Naive thymus-derived CD4-positive, alpha-beta T cell (primary cell): ENCODE measurements at places on chromosomes 13 and 19. TPM values are rescaled to one million over a fixed set of nuclear protein-coding genes. Genes with fewer than 3 reads are reported as not detected.

IGFL1 gene
- total RNA-seq: not detected

PPP5C gene
- 107 and 111 TPM in 2 replicates for total RNA-seq

PRSS57 gene
- 2.1 TPM for total RNA-seq

NLRP11 gene
- not detected for total RNA-seq

TMEM190 gene
- total RNA-seq: not detected

RASL11A gene
- 0.44 and 0.94 TPM in 2 replicates for total RNA-seq

DNA sequence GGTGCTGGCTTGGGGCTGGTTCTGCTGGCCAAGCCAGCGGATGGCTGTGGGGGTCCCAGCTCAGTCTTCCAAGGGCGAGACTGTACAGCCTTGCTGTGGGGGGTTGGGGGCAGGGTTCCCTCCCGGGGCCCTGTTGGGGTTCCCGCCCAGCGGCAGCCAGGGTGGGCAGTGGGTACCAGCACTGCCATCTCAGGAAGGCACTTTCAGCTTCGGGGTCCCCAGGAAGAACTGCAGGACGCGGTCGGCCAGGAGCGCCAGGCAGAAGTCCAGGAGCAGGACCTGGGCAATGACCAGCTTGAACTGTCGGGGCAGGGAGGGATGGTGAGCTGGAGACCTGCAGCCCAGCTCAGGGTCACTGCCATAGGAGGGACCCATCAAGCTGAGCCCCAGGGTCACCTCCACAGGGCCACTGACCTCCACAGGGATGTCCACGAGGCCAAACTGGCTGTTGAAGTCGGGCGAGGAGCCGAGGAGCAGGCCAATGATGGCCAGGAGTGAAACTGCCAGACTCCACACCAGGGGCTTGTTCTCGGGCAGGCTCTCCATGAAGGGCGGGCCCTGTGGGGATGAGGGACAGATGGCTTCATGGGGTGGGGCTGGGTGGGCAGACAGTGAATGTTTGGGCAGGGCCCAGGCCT, 1.9 kb upstream of the GMIP start:
- no peak for DNase-seq

GRCh38 chr19:3617463-3617862, 9.1 kb downstream of the CACTIN start:
- peak; percentile 41 for DNase-seq

DNA sequence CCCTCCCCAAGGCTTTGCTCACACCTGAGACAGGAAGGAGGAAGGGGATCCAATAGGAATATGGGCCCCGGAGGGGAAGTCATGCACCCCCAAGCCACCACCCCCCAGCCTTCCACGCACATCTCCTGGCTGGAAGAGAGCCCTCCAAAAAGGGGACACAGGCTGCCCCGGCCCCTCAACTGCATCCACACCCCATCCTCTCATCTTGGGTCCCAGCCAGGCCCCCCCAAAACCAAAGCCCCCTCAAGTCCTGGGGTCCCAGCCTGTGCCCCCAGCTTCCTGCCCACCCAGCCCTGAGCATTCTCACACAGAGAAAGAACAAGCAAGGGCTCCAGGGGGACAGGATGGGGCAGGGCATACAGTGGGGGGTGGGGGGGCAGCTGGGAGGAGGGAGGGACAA, 12.1 kb downstream of the SMIM24 start:
- no peak for DNase-seq

GRCh38 chr19:41456342-41456918, 13.5 kb downstream of the ERICH4 start:
- DNase-seq: no peak

DNA sequence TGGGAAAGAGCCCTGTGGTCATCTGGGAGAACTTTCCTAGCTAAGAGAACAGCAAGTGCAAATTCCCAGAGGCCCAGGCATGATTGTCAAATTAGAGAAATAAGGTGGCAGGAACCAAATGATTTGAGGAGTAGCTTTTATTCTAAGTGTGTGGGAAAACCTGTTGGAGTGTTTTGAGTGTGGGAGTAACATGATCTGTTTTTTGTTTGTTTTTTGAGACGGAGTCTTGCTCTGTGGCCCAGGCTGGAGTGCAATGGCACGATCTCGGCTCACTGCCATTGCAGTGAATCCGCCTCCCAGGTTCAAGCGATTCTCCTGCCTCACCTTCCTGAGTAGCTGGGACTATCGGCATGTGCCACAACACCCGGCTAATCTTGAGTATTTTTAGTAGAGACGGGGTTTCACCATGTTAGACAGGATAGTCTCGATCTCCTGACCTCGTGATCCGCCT, 2.4 kb downstream of the SAE1 start:
- no peak for DNase-seq

GRCh38 chr13:46526100-46526735, 26.8 kb upstream of the LRCH1 start:
- no peak for DNase-seq

- no peak for DNase-seq
These were observed 5.1 kb upstream of the COMP start for GRCh38 chr19:18796239-18796638.

- no peak for DNase-seq
These were observed 44.3 kb downstream of the COLGALT1 start for GRCh38 chr19:17599780-17600179.

GRCh38 chr19:5536337-5536894, 31.3 kb downstream of the TINCR start:
- DNase-seq: no peak

DNA sequence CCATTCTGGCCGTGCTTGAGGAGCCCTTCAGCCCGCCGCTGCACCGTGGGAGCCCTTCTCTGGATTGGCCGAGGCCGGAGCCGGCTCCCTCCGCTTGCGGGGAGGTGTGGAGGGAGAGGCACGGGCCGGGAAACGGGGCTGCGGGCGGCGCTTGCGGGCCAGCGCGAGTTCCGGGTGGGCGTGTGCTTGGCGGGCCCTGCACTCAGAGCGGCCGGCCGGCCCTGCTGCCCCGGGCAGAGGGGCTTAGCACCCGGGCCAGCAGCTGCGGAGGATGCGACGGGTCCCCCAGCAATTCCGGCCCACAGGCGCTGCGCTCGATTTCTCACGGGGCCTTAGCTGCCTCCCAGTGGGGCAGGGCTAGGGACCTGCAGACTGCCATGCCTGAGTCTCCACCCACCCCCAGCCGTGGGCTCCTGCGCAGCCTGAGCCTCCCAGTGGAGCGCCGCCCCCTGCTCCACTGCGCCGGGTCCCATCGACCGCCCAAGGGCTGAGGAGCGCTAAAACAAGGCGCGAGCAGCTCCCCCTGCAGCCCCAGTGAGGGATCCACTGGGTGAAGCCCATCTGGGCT, 76.5 kb downstream of the PCDH20 start:
- DNase-seq: no peak

GRCh38 chr19:46347985-46348384, 1.1 kb downstream of the PPP5C start:
- DNase-seq: no peak

DNA sequence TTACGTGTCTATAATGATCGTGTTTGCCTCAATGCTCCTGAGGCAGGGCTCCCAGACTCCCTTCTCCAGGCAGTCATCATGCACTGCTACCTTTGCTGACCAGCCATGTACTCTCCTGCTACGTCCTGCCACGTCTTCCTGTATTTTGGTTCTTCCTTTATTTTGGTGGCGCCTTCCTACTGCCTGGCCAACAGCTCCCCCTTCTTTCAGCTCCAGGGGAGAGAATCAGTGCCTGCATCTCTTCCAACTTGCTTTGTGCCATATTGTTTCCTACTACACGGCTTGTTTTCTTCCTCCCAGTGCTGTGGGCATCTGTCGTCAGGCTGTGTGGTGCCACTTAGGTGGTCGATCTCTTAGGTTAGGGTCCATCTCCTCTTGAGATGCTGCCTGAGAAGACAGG, 96.2 kb downstream of the FGF9 start:
- DNase-seq: no peak

- no peak for DNase-seq
These were observed 468 bp downstream of the S1PR5 start for GRCh38 chr19:10516671-10517286.

DNA sequence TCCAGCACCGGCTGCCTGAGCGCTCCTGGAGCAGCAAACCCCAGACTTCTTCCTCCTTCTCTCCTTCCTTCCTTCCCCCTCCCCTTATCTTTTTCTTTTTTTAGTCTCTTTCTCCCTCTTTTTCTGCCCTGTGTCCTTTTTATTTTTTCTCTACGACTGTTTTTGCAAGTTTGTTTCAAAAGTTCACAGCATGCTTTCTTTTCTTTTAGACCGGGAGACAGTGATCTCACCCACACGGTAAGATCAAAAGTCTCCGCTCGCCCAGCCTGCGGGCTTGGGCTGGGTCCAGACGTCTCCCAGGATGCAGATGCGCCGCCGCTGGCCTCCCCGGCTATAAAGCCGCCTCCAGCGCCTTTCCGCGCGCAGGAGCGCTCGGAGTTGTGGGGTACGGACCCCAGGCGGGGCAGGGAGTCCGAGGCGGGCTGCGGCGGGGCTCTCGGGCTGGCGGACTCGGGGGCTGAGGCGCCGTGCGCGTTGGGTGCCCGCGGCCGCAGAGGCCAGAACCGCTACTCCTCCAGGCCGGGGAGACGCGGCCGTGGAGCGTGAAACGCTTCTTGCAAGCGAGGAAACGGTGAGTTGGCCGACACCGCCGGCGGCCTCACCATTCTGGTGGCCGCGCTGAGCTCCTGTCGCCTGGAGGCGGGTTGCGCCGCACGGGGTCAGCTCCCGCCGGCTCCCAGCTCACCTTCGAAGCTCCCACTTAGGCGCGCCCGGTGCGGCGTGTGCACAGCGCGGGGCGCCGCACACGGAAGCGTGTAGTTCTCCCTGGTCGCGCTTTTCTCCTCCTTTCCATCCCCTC, 2.0 kb upstream of the TSHZ3 start:
- no peak for DNase-seq

DNA sequence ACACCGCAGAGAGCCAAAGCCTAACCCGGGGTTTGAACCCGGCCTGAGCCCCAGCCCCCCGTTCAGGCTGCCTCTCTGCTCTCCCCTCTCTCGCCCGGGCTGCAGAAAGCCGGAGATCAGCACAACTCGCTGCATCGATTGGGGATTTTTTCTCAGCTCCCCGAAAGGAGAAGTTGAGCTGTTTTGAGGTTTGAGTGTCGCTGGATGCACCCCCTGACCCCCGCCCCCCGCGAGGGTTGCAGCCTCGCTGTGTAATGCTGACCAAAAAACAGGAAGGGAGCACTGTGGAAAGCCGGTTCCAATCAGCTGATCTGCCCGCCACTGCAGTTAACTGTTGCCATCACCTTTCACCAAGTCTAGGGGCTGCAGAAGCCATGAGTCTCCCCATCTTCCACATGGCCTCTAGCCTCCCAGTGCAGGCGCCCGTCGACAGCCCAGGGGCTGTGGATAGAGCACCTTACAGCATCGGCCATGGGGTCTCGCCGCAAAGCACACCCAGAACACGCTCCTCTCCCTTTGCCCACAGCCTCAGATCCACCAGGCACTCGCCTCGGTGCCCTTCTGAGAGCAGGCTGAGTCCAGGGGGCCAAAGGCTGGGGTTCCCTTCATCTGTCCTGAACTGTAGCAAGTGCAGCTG, 34.5 kb downstream of the MYO9B start:
- no peak for DNase-seq

GRCh38 chr13:19959141-19959830, 759 bp downstream of the ZMYM2 start:
- peak; percentile 73 for DNase-seq

DNA sequence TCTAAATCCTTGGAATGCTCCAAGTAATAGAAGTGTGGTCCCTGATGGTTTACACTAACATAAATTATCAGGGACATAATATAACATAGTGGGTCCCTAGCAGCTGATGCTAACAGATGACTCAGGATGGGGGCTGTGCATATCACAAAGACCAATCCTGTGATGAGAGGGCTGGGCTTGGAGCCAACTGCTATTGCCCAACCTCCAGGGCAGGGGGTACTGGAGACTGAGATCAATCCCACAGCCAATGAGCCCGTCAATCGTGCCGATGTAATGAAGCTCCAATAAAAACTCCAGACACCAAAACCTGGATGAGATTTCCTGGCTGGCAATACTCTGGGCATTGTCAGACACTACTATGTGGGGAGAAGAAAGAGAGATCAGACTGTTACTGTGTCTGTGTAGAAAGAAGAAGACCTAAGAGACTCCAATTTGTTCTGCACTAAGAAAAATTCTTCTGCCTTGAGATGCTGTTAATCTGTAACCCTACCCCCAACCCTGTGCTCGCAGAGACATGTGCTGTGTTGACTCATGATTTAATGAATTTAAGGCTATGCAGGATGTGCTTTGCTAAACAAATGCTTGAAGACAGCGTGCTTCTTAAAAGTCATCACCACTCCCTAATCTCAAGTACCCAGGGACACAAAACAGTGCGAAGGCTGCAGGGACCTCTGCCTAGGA, 33.4 kb downstream of the ABCC4 start:
- DNase-seq: no peak

- DNase-seq: peak; percentile 60
These were observed 846 bp upstream of the PRKACA start for GRCh38 chr19:14118165-14119051.
